ENCODE measurements at places on chromosomes 13 and 19.

GRCh38 chr13:106675311-106675710 lies 107.4 kb upstream of the ARGLU1 start:
- DNase-seq, result no peak

- no peak for DNase-seq
Measured at GRCh38 chr19:30886222-30886621, 463.0 kb downstream of the TSHZ3 start.

DNA sequence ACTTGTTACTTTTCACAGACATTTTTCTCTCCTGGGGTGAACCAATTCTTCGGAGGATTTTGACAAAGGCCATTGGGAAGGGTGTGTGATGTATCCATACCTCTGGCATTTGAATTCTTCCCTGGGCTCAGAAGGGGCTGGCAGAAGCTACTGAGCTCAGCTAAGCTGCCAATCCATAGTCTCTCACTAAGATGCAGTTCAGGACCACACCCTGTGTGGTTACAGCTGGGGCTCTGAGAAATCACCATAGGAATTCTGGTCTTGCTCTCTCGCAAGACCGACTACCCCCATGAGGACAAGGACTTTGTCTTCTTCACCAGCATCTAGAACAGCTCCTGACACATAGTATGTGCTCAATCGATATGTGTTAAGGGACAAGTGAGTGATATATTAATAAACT lies 6.0 kb downstream of the C13orf42 start:
- DNase-seq, result no peak

DNA sequence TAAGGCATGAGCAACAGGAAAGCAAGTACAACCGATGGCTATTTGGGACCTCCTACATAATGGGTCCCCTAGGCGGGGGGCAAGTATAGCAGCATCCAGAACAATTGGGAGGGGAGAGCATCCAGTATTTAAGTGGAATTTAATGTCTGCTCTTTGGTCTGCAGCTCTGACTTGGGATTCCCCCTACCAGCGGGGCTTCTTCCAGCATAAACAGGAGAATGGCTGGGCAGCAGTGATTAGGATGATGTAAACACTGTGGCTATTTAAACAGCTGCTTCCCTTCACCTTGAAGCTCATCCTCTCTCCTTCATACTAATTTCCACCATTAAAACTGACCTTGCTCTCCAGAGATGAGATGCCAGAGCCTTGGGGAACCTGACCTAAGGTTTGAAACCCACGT lies 73.9 kb upstream of the OXGR1 start:
- DNase-seq, result no peak

All from T1000 (cell line).